ENCODE measurements at places on chromosomes 16 and 17.

DNA sequence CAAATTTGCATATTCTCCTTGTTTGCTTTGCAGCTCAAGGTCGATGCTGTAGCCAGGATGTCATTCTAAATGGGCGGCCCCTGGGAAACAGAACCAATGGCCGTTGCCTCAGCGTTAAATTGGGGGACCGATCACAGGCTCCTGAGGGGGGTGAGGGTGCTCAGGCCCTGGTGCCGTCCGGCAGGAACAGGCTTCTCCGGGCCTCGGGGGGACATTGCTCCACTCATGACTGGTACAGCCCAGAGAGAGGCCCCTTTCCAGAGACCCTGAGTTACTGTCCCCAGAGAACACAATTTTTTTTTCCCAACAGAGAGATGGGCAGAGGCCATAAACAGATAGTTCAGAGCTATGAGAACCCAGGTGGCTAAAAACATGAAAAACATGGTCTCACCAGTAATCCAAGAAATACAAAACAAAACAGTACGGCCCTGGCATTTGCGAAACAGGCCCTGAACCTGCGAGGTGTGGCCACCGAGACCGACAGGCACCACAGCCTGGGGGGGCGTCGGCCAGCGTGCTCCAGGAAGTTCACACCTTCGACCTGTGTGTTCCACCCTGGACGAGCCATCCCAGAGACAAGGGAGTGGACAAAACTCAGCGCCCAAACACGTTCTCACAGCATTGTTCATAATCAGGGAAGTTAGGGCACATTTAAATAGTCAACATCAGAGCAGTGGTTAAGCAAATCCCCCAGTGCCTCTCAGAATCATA lies 82.8 kb downstream of the METRNL start:
- DNase-seq, result no peak

DNA sequence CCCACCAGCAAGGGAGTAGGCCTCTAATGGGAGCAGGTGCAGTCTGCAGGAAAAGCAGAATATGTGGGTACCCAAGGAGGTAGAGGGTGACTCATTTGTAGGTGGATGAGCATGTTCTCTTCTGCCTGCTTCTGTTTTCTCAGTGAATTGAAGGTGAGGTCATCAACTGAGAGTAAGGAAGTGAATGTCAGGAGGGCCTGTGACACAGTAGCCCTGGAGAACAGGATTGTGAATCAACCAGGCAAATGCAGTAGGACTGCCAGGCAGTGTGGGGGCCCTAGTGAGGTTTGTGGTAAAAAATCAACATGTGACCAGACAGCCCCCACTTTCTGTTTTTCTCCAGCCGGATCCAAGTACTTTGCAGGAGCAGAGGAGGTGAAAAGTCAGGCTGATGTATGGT lies 150.5 kb upstream of the SOX9 start:
- no peak for DNase-seq

DNA sequence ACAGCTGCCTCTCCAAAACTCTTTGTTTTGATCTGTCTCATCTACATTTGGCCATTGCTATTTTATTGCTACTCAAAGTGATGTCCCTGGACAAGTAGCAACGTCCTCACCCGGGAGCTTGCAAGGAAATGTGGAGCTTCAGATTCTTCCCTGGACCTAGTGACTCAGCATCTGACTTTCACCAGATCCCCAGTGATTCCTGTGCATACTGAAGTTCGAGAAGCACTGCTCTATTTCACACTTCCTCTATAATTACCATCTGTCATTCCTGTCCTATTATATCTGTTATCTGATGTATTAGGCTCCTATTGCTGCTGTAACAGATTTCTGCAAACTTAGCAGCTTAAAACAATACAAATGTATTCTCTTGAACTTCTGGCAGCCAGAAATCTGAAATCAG lies 28.5 kb upstream of the VAT1L start:
- no peak for DNase-seq

- DNase-seq, result no peak
Measured at GRCh38 chr17:80889231-80890195, 102.1 kb upstream of the CHMP6 start.

- DNase-seq, result no peak
Measured at GRCh38 chr16:13070268-13070667, 168.9 kb downstream of the SHISA9 start.

DNA sequence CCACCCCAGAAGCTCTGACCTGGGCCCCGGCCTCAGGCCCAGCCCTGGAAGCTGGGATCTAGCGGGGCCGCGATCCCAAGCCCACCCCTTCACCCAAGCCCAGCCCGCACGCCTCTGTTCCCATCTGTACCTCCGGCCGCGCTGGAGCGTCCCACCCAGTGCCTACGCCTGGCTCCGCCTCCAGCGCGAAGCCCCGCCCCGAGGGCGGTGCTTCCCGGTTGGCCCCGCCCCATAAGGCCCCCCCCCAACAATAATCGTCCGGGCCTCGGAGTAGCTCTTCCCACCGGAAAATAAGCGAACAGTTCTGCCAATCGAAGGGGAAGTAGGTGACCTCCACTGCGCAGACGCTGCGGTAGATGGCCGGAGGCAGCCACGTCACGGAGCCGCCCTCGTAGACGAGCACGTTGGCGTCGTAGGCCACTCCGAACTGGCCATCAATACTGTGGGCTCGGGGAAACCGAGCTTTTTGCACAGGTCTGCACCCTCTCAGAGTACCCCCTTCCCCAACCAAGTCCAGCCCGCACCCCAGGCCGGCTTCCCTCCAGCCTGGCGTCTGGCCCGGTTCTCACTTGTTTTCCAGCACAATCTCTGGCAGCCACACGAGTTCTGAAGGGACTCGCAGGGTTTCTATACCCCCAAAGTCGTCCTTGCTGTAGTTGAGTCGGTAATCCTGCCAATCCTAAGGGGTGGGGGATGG lies 1.1 kb downstream of the CHRNE start:
- DNase-seq, result no peak

- no peak for DNase-seq
Measured at GRCh38 chr17:21280081-21280518, 4.4 kb upstream of the MAP2K3 start.

GRCh38 chr17:82351254-82351712 lies 7.8 kb upstream of the TEX19 start:
- no peak for DNase-seq

DNA sequence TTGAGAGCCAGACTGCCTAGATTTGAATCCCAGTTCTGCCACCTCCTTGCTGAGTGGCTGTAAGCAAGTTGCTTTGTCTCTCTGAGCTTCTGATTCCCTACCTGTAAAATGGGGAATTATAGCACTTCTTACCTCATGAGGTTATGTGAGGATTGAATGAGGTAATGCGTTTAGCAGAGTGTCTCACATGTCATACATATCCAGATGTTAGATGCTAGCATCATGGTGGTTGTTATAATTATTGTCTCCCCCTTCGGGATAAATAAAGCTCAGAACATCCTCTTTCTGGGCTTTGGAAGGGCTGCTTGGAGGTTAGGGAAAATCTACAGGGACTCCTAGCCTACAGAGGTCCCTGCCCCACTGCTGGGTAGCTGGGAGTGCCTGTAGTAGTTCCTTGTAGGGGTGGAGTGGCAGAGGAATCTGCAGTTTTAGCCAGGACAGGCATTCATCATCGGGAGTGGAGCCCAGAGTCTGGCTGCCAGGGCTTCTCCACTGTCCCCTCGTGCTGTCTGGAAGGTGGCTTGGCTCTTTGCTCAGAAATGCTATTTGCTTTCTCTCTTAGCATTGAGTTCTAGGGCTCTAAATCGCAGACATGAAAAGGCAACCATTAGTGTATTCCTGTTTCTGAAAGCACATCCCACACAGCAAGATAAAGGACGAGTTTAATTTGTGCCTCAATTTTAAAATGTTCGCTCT lies 137.9 kb upstream of the CACNG3 start:
- no peak for DNase-seq

- DNase-seq, result no peak
Measured at GRCh38 chr17:4083187-4083586, 59.6 kb downstream of the ZZEF1 start.

- no peak for DNase-seq
Measured at GRCh38 chr17:13581925-13582324, 19.8 kb downstream of the HS3ST3A1 start.

DNA sequence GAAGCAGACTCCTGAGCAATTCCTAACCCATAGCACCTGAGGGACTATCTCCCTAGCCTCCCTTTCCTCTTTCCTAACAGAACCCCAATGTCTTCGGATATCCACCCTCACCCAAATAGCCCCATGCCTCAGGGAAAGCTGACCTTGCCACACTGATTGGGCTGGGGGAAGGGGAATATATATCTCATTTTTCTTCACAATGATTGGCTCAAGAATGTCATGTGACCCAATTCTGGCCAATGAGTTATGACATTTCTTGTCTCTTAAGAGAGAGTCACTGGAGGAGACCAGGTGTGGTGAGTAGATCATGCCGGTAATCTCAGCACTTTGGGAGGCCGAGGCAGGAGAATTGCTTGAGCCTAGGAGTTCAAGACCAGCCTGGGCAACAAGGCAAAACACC lies 71.9 kb upstream of the NLK start:
- no peak for DNase-seq

GRCh38 chr17:2181206-2181896 lies 122.2 kb downstream of the SMG6 start:
- peak; percentile 93 for DNase-seq

GRCh38 chr17:6108987-6109386 lies 38.8 kb downstream of the WSCD1 start:
- no peak for DNase-seq

- DNase-seq, result no peak
Measured at GRCh38 chr16:81481207-81481821, 36.7 kb downstream of the CMIP start.

GRCh38 chr16:19481296-19481695 lies 40.6 kb downstream of the GDE1 start:
- no peak for DNase-seq

- no peak for DNase-seq
Measured at GRCh38 chr17:45405250-45406086, 27.2 kb downstream of the ARHGAP27 start.

- DNase-seq, result no peak
Measured at GRCh38 chr16:54936201-54936978, 5.7 kb downstream of the IRX5 start.

Data from AG09319 (cell line).